Stimulated activated CD4-positive, alpha-beta T cell treated with anti-CD3 and anti-CD28 coated beads, Interleukin-2, amount 100 ng/mL, for 24 hours (primary cell): ENCODE measurements at places on chromosomes 1 and 21.

DNA sequence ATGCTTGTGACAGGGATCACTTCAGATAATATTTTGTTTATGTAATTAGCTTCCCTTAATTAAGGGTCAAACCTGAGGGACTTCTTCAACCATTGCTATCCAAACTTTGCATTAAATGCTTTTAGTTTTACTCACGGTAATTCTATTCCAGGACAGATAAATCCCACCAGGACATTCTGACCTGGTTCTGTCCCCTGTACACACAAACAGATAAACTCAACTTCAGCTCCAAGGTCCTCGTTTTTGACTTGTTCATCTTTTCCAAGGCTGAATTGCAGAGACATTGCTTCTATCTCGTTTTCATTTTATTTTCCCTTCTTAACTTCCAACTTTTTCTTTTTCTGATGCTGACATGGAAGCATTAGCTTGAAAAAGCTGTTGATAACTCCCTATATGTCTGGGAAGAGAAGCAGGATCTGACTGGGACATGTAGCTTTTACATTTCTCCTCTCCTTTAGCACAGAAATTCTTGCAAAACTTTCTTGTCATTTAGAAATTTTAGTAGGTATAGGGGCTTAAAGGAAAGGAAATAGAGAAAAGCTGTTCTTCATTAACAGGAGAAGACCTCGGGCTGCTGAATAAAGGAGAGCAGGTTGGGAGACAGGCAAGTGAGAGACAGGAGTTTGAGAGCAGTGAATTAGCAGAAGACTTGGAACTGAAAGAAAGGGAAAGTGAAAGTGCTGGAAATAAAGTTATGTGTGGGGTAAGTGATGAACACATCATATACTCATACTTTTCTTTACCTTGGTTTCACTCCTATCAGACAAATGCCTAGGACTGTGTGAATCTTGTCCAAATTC is 231.7 kb upstream of the B3GALT2 start:
- no peak for DNase-seq

- no peak for DNase-seq
Observed at GRCh38 chr1:226875641-226876295, 5.4 kb downstream of the PSEN2 start.

- DNase-seq = peak; percentile 51
Observed at GRCh38 chr1:160576390-160576789, 2.9 kb downstream of the CD84 start.

DNA sequence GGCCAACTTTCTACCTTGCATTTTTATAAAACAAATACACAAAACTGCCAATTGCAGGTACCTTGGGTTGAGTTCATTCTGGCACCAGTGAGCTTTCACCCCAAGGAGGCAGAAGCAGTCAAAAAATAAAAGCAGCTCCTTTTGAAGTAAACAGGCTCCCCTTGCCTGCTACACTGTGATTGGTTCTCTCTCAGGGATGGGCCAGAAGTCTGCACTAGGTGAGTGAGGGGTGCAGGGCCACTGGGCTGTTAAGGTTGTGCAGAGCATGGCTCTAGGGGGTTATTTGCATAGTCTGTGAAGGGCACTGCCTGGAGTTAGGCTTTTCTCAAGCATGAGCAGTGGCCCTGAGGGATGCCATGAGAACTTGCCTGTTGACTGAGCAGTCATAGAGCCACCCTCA is 39.1 kb downstream of the AKNAD1 start:
- DNase-seq = no peak

- DNase-seq = no peak
Observed at GRCh38 chr1:211751438-211751837, 76.0 kb upstream of the NEK2 start.

DNA sequence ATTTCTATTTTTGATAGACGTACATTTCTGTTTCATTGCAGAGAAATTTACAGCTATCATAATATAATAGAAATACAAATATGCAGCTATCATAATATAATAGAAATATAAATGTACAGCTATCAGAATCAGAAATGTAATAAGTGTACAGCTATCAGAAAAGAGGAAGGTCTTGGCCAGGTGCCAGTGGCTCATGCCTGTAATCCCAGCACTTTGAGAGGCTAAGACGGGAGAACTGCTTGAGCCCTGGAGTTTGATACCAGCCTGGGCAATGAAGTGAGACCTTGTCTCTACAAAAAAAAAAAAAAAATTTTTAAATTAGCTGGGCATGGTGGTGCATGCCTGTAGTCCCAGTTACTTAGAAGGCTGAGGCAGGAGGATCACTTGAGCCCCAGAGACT is 37.9 kb downstream of the PIGM start:
- DNase-seq = no peak
